Fibroblast of skin of right quadriceps (primary cell): ENCODE measurements at places on chromosomes 7 and 10.
A peak's percentile ranks its signal among the peaks of the same experiment; 100 is the strongest.

DNA sequence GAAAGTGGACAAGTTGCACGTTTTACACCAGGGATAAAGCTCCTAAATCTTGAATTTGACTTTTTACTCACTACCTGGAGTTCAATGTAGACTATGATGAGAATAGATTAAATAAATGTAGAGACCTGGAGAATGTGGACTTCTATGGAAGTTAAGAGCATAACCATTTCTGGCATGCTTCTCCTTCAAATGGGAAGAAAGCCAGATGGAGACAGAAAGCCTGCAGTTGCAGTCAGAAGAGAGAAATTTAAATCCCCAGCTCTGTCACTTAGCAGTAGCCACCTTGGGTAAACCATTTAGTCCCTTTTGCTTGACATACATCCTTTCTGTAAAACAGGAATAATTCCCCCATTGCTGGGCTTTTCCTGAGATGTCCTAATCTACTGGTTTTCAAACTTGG lies 355.3 kb upstream of the AUTS2 start:
- DNase-seq: no peak

DNA sequence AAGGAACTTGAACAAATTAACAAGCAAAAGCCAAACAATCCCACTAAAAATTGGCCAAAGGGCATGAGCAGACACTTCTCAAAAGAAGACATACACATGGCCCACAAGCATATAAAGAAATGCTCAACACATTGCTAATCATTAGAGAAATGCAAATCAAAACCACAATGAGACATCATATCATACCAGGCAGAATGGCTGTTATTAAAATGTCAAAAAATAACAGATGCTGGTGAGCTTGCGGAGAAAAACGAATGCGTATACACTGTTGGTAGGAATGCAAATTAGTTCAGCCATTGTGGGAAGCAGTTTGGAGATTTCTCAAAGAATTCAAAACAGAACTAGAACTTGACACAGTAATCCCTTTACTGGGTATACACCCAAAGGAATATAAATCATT lies 311.7 kb upstream of the HPS1 start:
- peak; percentile 66 for DNase-seq

- peak; percentile 32 for DNase-seq
These were observed 18.0 kb upstream of the MTURN start for GRCh38 chr7:30116771-30117170.

DNA sequence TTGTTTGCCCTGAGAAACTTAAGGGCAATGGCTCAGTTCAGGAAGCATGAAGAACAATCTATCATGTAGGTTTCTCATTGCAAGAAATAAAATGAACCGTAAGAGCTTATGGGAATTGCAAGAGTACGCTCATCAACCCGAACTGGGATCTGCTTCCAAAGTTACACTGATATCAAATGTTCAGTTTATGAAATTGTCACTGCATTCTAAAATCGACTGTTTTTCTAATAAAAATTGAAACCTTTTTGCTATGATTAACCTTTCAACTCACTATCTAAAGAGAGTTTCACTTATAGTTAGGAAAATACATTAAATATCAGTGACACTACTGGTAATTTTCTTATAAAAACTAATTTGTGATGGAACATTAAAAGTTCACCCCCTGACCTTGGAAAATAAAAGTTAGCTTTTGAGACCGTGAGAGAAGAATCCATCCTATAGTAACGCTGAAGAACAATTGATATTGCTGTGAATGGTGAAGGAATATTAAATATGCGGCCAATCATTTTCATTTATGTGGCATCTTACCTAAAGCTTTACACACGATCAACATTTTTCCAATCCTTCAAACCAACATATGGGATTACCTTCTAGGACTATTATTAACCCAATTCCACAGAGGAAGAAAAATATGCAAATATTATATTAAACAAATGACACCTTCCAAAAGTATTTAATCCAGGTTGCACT lies 2.2 kb downstream of the MEOX2 start:
- DNase-seq: no peak

DNA sequence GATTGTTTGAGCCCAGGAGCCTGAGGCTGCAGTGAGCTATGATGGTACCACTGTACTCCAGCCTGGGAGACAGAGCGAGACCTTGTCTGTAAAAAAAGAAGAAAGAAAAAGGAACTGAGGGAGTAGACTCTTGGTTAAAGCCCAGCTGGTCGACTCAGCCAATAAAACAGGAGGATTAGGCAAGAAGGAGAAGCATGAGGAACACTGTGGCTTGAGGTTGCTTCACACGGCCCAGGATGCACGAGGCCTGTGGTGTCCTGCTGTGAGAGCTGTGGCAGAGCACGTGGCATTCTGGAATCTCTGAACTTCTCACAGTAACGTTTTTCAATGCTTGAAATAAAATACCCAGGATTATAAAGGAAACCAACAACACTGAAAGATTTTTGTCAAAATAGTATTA lies 93.3 kb downstream of the CUL2 start:
- DNase-seq: peak; percentile 57

GRCh38 chr10:97582169-97582568 lies 2.0 kb upstream of the HOGA1 start:
- no peak for DNase-seq

GRCh38 chr10:88227342-88228018 lies 355.6 kb downstream of the RNLS start:
- DNase-seq: peak; percentile 84

DNA sequence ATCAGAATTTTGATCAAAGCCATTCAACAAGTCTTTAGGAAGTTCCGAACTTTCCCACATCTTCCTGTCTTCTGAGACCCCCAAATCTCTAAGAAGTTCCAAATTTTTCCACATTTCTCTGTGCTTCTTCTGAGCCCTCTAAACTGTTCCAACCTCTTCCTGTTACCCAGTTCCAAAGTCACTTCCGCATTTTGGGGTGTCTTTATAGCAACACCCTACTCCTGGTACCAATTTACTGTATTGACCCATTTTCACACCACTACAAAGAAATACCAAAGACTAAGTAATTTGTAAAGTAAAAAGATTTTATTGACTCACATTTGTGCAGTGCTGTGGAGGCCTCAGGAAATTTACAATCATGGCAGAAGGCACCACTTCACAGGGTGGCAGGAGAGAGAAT lies 385.8 kb upstream of the GHITM start:
- no peak for DNase-seq

DNA sequence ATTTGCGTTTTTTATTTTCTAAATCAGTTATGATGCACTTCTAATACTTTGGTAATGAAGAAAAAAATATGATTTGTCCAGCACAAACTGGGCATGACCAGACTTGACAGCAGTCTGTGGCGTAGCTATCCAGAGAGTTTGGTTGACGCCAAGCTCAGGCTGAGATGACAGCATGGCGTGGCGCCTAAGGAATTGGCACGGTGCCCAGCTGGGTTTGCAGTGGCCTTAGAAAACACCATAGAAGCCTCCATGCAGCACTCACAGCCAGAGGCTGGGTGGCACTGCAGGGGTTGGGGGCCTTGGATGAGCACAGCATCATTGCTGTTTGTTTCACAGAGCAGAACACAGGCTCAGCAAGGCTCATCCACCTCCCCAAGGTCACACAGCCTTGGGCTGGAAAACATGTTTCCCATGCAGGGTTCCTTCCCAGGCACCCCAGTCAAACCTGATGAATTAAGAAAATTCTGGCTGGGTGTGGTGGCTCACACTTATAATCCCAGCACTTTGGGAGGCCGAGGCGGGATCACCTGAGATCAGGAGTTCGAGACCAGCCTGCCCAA lies 88.9 kb downstream of the GTF2IRD1 start:
- DNase-seq: no peak

DNA sequence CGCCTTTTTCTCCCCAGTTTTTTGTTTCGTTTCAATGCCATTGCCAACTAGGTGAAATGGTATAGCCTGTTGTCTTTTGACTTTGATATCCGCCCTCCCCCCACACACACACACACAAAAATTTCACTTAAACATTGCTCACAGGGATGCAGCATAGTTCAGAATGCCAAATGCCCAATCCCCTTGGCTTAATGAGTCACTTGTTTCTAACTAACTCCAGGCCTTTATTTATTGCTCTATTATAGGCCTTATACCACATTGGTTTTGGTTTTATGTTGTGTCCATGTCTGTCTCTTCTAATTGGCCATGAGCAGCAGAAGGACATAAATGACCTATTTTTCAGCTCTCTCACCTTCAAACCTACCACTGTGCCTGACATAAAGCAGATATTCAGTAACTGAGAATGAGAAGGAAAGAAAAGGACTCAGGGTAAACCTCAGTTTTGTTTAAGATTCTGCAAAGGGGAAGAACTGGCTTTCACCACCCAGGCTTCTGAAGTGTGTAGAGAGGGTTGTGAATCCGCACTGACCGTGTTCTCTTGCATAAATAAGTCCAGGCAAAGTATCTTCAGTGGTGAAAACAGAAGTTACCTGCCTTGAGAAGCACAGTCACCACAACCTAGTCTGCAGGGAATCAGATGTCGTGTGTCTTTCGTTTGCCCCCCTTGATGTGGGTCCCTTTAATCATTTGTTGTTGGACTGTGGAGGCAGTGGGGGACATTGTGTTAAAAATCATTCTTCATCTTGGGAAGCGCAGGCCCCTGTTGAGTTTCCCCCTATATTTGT lies 139.8 kb downstream of the CELF2 start:
- DNase-seq: peak; percentile 18

DNA sequence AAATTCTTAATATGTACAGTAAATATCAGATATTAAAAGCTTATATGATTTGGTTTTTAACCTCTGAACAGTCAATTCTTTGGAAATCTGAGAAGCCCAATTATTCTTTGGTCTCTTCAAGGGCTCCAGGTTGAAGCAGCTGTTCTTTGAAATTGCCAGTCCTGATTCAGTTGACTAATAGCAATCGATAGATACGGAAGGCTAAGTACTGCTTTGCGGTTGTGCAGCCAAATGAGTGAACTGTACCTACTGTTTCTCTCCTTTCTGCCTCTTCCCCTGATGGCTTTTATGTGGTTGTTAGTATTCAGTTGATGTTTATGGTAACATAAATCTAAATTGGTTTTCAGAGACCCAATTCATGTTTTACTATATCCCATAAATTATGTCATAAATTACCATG lies 103.1 kb upstream of the RPA3 start:
- no peak for DNase-seq

GRCh38 chr7:105210721-105211205 lies 178.0 kb downstream of the SRPK2 start:
- DNase-seq: no peak

DNA sequence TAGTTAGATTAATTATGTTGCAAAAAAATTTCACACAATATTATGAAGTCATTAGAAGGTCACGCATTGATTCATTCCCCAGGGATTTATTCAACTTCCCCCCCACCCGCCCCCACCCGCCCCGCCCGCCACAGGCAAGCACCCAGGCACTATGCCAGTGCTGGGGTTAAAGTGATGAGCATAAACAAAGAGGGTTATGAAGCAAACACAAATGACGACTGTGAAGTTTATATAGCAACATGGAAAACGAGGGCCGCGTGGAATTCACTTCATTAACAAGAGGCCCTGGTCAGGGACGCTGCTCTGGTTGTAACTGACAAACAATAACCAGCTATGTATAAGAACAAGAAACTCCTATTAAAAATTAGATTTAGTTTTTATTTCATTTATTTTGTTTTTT lies 656.5 kb upstream of the COBL start:
- DNase-seq: no peak

DNA sequence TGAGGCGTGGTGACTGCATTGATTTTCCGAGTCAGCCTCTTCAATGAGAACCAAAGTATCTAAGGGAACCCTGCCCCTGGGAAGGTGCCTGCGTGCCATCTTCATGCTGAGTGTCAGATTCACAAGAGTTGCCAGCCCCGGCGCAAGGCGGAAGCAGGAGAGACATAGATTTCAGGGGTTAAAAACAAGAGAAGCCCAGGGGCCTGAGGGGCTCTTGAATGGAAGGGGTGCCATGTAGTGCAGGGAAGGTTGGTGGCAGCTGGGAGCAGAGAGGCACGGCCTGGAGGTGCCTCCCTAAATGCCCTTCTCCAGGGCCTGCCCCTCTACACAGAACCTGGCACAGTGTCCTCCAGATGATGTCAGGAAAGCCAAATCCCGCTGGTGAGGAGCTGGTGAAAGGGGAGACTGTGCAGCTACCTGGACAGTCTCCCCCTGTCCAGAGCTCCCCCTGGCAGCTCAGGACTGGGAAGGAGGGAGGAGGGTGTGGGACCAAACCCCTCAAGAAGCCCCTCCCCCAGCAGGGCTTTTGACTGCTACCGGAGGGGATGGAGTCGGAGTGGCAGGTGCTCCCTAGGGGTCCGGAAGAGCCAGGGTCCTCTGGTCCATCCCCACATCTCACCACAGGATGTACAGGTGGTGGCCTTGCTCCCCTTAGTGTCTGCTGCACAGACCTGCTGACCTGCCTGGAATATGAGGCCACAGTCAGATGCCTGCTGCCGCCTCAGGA lies 137.9 kb downstream of the TCERG1L start:
- no peak for DNase-seq

GRCh38 chr7:106515321-106515720 lies 145.6 kb downstream of the CCDC71L start:
- no peak for DNase-seq

GRCh38 chr10:49369216-49370162 lies 26.4 kb downstream of the DRGX start:
- peak; percentile 13 for DNase-seq

GRCh38 chr10:71717551-71717951 lies 2.0 kb downstream of the C10orf105 start:
- no peak for DNase-seq

DNA sequence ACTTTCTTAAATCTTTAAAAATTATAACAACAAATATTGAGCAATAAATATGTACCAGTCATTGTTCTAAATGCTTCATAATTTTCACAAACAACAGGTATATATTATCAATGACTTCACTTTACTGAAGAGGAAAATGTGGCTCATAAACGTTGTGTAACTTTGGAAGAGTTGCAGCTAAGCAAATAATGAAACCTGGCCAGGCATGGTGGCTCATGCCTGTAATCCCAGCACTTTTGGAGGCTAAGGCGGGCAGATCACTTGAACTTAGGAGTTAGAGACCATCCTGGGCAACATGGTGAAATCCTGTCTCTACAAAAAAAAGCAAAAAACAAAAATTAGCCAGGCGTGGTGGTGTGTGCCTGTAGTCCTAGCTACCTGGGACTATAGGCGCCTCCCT lies 71.9 kb upstream of the AMPH start:
- DNase-seq: no peak

GRCh38 chr10:23432639-23433038 lies 6.2 kb upstream of the OTUD1 start:
- peak; percentile 40 for DNase-seq

DNA sequence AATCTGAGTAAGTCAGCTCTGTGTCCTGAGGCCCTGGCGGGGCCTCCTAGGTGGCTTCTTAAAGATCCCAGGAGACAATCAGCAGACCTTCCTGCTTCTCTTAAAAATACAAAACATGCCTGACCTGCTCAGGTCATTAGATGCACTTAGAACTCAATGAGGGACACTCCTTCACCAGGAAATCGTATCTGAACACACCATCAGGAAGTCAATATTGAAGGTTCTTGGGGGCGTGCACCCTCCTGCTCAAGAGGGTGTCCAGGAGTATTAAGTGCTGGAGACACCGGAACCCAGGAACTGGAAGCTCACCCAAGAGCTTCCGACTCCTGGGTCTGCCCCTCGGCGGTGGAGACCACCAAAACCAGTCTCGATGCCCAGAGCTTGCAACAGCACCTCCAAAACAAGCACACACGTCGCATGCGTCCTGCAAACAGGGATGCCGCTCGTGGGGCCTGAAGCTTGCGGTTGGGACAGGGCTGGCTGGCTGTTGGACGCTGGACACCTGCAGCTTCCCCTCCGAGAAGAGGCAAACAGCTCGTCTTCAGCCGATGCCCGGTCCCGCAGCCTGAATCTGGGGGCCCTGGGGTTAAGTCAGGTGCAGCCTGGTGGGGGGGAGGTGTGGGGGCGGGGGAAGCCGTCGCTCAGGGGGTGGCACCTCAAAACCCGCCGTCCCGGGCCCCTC lies 803 bp downstream of the RAPGEF5 start:
- no peak for DNase-seq

GRCh38 chr10:75263806-75264205 lies 28.0 kb upstream of the COMTD1 start:
- DNase-seq: no peak
